ENCODE measurements at places on chromosomes 7 and 10.

- no peak for DNase-seq
These were observed 671.4 kb downstream of the CNTNAP2 start for GRCh38 chr7:146788008-146788407.

- DNase-seq, result no peak
These were observed 53.1 kb downstream of the CH25H start for GRCh38 chr10:89153971-89154370.

GRCh38 chr10:132609211-132609610 lies 71.6 kb downstream of the INPP5A start:
- DNase-seq, result no peak

DNA sequence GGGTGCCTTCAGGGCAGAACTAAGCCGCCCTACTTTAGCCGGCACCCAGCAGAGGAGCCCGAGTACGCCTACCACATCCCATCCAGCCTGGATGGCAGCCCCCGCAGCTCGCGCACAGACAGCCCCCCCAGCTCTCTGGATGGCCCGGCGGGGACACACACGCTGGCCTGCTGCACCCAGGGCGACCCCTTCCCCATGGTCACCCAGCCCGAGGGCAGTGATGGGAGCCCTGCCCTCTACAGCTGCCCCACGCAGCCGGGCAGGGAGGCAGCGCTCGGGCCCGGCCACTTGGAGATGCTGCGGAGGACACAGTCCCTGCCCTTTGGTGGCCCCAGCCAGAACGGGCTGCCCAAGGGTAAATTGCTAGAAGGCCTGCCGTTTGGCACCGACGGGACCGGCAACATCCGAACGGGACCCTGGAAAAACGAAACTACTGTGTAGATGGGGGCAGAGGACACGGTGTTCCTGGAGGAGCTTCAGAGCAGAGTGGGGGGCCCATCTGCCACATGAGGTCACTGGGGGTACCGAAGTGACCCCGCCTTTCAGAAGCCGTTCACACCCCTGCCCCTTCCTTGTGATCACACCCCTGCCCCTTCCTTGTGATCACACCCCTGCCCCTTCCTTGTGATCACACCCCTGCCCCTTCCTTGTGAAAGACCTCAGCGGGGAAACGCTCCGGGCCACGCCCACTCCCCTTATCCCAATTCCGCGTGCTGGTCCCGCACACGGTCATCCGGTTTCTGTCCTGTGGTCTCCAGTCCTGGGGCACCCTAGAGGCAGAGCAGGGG lies 30.8 kb upstream of the KNDC1 start:
- DNase-seq, result no peak

DNA sequence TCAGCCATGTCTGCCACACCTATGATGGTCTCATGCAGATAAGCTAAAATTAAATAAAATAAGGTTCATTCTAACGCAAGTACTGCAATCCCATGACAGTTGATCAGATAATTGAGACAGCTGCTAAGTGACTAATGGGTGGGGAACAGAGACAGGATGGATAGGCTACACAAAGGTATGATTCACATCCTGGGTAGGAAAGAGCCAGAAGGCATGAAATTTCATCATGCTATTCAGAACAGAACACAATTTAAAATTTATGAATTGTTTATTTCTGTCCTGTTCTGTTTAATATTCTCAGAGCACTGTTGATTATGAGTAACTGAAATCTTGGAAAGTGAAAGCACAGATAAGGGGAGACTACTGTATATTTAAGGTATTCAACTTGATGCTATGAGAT lies 381.8 kb upstream of the SORCS1 start:
- DNase-seq, result no peak

GRCh38 chr7:112453505-112454171 lies 3.4 kb downstream of the IFRD1 start:
- no peak for DNase-seq

DNA sequence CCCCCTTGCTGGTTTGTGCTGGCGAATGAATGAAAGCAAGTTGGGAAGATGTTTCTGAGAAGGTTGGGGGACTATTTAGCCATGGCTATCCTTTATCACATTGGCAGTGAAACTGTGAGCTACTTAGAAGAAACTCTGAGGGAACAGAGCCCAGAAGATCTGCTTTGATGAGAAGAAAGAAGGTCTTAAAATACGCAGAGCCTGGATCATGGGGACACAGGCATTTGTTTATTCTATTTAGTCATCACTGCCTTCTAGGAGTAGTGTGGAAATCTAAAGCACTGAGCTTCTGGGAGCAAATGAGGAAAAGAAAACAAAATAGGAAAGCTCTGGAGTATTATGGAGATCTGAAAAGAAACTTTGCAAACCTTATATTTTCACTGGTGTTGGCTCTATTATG lies 28.5 kb downstream of the CPED1 start:
- no peak for DNase-seq

DNA sequence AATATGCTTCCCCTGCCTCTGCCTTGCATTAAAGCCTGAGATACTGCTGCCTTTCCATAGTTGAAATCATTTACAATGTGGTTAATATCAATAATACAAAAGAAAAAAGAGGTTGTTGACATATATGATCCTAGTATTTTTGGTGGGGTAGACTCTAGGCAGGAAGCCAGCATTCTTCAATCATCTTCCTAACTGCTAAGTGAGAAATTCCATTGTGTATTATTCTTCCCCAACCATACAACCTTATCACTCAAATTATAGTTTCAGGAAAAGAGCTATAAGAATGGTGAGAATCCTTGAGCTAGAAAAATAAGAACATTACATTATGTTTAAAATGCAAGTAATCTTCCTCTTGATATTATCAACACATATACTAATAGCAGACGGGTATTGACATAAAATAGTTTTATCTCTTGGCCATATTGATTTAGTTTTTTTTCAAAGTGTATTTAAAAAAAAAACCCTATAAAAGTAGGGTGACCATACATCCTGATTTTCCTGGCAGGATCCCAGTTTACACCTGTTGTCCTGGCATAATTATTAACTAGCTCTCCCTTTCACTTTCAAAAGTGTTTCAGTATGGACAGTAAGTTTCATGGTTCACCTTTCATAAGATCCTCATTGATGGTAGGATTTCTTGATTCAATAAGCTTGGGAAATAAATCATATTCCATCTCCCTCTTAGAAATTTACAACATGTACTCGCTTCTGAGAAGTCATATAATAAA lies 33.4 kb upstream of the WASL start:
- DNase-seq, result no peak

GRCh38 chr7:47771336-47771989 lies 176.8 kb downstream of the PKD1L1 start:
- no peak for DNase-seq

DNA sequence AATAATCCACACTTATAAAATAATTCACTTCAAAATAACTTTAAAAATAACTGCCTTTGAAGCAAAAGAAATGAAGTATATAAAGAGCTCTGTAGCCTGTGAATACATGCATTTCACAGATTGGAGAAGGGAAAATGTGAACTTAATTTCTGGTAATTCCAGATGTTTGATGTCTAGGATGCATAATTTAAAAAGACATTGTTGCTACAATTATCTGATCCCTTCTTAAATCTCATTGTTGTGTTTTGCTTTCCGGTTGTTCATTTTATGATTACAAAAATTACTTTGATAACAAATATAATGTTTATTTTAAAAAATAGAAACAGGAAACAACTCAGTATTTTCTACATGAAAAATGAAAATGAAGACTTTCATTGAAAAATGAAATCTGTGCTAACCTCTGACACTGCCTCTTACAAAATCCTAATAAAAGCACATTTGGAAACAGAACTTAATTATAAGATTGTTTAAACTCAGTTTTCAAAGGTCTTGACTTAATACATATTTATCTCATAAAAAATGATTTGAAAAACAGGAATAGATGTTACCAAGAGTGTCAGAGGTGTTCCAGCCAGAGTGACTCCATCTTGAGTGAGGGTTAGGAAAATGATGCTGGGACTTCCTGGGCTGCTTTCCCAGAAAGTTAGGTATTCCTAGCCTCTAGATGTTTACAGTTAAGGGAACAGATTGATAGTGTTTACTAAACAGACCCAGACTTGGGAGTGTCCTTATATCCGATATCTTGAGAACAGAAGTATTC lies 516.6 kb upstream of the SEMA3D start:
- no peak for DNase-seq
